ENCODE measurements at places on chromosomes 16 and 17.

DNA sequence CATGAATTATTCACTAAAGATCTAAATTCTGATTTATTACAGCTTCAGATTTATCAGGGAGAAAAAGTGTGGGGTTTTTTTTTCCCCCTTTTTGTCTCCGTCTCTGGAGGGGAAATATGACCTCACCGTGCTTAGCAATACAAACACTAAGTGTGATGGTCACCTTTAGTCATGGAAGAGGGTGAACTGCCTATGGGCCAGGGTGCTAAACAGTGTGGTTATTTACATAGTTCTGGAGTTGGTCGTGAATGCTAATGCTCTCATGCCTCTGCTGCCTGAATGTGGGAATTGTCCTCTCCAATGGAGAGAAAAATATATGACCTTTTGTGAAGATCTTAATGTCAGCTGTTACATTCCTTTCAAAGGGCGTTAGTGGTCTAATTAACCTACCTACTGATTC is 44.8 kb upstream of the MSI2 start:
- DNase-seq = no peak

DNA sequence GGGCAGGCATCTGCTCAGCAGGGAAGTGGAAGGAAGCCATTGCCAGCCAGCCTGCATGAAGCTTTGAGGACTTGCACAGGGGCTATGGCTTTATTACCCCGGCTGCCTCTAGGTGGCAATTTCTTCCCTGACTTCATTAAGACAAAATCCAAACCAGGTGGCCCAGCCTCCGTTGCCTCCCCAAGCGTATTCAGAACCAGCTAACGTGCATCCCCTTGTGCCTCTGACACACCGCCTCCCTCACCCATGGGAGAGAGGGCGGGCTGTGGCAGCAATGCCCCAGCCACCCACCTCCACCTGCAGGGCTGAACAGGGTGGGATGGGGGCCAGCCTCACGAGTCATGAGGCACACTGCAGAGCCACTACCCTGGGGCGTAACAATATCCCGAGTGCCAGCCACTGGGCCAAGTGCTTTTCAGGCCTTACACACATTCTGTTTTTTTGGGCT is 6.8 kb downstream of the KIFC3 start:
- DNase-seq = peak; percentile 57

- DNase-seq = no peak
Measured at GRCh38 chr17:59778996-59779395, 71.5 kb downstream of the VMP1 start.

GRCh38 chr16:56732366-56732765 is 2.4 kb downstream of the NUP93 start:
- no peak for DNase-seq

DNA sequence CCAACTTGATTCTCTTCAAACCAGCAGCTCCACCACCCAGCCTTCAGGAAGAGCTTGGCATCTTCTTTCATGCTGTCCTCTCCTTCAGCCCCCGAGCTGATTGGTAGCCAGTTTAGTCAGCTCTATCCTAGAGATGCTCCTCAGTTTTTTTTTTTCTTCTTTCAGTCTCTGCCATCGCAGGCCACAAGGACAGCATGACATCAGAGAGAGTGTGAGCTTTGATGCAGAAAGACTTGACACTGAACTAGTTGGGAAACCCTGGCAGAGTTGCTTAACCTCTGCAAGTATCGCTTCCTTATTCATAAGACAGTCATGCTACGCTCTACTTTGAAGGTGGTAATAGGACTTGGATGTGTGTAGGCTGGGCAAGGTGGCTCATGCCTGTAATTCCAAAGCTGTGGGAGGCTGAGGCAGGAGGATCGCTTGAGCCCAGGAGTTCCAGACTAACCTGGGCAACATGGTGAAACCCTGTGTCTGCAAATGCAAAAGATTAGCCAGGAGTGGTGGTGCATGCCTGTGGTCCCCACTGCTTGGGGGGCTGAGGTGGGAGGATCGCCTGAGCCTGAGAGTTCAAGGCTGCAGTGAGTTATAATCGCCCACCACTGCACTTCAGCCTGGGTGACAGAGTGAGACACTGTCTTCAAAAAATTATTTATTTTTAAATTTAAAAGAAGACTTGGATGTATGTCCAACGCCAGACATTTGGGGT is 2.6 kb downstream of the CD300LB start:
- DNase-seq = no peak

DNA sequence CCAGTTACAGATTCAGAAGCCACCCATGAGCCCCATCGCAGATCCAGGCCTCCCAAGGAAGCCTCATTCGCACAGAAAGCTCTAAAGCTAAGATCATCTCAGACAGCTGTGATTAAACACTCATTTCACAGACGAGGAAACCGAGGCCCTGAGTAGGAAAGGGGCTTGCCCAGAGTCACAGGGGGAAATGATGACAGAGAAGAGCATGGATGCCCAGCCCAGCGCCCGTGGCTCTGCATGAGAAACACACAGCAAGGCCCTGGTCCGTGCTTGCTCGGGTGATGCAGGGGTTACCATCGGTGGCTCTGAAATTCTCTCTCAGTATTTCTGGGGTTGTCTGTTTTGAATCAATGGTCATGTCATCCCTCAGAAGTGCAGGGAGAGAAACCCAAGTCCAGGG is 109.6 kb downstream of the C16orf78 start:
- no peak for DNase-seq

DNA sequence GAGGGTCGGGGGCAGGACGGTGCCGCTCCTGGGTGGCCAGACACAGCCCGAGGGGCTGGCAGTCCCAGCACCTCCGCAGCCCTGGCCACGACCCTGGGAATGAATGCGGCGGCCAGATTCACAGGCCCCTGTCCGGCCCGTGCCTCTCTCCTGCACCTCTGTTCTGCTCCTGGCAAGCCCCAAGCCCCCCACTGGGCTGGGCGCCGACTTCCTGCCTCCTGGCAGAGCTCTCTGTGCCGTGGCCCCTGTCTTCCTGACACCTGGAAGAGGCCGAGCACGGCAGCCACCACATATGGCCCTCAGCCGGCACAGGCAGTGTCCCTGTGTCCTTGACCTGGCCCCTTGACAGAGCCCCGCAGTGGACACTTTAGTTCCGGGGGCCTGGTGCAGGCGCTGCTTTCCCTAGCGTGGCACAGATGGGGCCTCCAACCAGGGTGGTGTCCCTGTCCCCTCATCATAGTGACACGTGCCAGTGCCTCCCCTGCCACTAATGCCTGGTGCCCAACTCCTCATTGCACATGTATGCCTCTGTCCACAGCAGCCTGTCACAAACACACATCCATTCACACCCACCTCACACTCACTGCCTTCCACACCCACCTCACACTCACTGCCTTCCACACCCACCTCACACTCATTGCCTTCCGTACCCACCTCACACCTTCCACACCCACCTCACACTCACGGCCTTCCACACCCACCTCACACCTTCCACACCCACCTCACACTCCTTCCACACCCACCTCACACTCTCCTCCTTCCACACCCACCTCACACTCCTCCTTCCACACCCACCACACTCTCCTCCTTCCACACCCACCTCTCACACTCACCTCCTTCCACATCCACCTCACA is 110.6 kb upstream of the PLCG2 start:
- no peak for DNase-seq

GRCh38 chr17:44221084-44221861 is 1.8 kb upstream of the UBTF start:
- peak; percentile 77 for DNase-seq

DNA sequence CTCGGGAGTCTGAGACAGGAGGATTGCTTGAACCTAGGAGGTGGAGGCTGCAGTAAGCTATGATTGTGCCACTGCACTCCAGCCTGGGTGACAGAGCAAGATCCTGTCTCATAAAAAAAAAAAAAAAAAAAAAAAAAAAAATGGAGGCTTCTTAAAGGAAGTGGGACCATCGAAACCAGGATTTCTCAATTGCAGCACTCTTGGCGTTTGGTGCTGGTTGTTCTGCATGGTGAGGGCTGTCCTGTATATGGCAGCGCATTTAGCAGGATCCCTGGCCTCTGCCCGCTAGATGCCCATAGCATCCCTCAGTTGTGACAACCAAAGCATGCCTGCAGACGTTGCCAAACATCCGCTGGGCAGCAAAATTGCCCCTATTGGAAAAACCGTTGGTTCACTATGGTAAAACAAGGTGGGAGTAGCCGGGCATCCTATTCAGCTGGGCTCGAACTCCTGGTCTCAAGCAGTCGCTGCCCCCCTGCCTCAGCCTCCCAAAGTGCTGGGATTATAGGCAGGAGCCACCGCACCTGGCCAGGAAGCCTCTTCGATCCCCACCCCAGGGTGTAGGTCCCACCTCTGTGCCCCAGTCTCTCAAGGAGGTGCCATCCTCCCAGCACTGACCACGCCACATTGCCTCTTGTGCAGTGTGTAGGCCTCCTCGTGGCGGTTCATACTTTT is 6.5 kb upstream of the NPIPB7 start:
- no peak for DNase-seq
